ENCODE measurements at places on chromosomes 6 and 20.

DNA sequence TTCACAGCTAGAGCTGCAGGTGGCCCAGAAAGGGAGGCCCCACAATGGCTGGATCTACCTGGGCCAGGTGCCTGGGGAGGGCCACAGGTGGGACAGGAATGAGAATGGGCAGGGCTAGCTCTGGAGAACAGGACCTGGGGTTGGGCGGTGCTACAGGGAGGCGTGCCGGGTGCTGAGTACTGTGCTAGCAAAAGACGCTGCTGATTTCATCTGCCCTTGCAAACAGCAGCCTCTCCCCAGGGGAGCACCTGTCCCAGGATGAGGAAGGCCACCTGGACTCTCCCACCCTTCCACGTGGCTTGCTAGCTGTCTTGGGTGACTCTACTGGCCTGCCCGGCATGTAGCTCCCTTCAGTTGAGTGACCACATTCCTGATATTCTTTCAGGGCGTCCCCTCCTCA, 6.6 kb upstream of the YTHDF1 start:
- no peak for DNase-seq

- DNase-seq = no peak
These were observed 93.4 kb upstream of the NXT1 start for GRCh38 chr20:23257106-23257761.

DNA sequence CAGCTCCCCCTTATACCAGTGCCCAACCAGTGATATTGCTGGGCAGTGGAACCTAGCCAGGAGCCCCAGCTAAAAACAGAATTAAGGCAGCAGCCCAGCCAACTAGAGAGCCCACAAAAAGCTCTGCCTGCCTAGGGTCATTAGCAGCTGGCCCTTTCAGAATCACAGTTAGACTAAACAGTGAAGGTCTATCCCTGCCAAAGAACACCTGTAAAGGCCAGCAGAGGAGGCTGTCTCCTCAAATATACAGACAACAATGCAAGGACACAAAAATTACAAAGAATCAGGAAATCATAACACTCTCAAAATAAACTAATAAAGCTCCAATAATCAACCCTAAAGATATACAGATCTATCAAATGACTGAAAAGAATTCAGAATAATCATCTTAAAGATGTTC, 77.8 kb upstream of the HTR1E start:
- DNase-seq = no peak

- DNase-seq = no peak
These were observed 196.4 kb upstream of the GMDS start for GRCh38 chr6:2441601-2442475.

DNA sequence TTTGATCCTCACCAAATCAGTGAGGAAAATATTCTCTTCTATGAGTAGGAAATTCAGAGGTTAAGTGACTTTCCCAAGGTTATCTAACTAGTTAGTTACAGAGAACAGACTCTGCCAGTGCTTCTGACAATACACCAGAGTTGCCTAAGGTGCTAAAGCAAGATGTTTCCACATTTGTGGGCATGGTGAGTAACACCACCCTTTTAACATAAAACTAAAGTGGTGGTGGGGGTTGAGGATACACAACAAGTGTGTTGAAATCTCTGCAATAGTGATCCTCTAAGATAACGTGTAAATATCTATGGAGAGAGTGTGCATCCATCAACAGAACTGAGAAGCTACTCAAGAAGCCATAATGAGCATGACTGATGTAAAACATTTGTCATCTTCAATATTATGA, 11.7 kb downstream of the VNN2 start:
- DNase-seq = no peak

DNA sequence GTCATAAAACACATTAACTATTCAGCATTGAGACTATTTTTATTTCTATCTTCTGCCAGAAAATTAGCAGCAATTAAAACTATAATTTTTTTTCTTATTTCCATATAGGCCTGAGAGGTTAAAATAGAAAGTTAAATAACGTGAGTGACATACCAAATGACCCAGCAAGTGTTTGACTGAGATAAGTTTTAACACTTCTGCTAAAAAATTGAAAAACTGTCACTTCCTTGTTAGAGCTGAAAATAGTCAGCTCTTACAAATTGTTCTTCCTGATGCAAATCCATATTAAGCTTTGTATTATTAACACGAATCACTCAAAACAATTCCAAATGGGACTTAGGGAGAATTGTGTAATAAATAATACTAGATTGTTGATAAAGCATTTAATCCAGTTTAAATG, 26.5 kb upstream of the STX11 start:
- DNase-seq = no peak

DNA sequence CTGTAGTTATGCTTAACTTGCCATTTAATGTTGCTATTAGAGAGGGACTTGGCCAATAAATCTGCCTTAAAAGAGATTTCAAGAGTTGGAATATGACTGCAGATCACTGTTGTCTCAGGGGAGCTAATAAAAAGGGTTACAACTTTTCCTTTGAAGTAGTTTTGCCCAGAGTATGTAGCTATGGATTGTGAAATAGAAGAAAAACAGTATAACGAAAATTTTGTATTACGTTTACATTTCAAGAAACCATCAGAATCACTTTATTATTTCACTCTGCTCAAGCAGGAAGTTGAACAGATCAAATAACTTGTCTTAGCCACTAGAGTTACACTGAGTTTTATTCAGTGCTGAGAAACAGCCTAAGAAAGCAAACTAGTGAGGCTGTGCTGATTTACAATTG, 3.0 kb upstream of the ZSCAN26 start:
- no peak for DNase-seq

DNA sequence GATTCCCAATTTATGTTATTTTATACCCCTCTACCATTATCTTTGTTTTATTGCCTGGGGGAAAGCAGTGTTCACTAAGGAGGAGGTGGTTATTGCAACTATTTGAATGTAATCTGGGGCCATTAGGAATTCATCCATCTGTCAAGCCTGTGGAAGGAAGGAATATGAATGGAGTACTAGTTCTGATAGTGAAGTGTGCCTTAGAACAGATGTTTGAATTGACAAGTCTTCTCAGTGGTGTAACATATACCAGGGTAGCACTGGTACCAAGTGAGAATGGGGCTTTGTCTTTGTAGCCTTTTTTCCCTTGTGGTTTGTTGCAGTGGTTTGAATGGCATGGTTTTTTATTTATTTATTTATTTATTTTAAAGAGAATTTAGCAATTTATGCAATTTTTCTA, 27.9 kb upstream of the HDAC2 start:
- no peak for DNase-seq

GRCh38 chr6:79604583-79605037, 26.5 kb upstream of the SH3BGRL2 start:
- DNase-seq = no peak

GRCh38 chr6:111530667-111531066, 47.6 kb upstream of the REV3L start:
- DNase-seq = no peak

GRCh38 chr20:38730167-38730988, 6.1 kb downstream of the SLC32A1 start:
- DNase-seq = no peak

- no peak for DNase-seq
These were observed 984 bp downstream of the ADAM33 start for GRCh38 chr20:3680701-3681351.

DNA sequence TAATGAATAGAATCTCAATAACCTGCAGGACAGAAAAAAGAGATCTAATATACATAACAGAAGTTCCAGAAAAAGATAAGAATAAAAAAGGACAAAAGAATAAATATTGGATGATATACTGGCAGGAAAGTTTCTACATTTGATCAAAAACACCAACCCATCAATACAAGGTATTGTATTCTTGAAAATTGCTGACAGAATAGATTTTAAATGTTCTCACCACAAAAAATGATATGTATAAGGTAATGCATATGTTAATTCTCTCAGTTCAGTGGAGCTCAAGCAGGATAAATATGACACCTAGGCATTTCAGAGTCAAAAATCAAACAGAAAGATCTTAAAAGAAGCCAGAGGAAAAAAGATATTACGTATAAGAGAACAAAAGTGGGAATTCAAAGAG, 43.8 kb downstream of the SERAC1 start:
- no peak for DNase-seq

- no peak for DNase-seq
These were observed 24.2 kb upstream of the PTGIS start for GRCh38 chr20:49592120-49592519.

DNA sequence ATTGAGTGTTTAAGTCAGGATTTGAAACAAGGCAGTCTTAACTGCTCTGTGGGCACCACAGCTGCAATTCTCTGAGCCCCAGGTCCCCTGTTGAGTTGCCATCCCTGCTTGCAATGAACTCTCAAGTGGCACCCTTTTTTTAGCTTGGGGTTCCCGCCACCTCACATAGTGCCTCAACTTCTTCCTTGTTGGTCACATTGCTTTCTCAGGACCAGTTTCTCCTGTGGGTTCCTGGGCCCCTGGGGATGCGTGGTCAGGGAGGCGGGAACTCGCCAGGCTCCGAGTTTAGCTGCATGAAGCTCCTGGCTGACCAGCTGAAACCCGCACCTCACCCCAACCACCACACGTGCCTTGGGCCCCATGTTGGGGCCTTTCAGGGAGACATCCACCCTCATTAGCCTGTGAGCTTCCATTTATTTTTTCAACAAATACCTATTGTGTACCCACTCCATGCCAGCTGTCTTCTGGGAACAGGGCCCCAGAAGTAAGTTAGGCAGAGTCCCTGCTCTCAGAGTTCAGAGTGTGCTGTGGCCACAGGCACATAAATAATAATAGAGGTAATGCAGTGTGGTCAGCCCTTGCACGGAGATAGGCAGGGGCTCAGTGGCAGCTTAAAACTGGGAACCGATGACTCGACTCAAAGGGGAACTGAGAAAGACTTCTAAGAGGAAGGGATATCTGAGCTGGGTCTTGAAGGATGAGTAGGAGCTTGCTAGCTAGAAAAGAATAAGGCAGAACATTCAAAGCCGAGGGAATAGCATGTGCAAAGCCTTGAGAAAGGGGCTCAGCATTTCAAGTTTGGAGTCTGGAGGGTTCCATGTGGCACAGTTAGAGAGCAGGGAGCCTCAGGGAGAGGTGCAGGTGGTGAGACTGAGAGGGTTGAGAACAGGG, 33.9 kb upstream of the FAM83D start:
- no peak for DNase-seq

DNA sequence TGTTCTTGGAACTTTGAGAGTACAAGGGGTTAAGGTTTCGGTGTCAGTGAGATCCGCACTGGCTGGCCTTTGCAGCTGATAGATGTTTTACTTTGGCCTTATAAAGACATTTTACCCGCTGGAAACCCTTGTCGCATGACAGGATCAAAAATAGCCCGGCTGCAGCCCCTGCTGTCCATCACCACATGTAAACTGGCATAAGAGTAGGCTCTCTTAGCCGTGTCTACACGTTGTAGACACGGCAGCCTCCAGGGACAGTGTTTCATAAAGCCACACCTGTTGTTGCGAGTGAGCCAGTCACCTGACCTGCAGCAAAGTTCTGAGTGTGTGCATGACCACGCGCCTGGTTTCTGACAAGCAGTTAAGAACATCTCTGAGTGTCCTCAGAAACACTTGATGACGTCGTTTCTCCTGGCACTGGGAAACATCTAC, 8.5 kb downstream of the RBM24 start:
- no peak for DNase-seq

DNA sequence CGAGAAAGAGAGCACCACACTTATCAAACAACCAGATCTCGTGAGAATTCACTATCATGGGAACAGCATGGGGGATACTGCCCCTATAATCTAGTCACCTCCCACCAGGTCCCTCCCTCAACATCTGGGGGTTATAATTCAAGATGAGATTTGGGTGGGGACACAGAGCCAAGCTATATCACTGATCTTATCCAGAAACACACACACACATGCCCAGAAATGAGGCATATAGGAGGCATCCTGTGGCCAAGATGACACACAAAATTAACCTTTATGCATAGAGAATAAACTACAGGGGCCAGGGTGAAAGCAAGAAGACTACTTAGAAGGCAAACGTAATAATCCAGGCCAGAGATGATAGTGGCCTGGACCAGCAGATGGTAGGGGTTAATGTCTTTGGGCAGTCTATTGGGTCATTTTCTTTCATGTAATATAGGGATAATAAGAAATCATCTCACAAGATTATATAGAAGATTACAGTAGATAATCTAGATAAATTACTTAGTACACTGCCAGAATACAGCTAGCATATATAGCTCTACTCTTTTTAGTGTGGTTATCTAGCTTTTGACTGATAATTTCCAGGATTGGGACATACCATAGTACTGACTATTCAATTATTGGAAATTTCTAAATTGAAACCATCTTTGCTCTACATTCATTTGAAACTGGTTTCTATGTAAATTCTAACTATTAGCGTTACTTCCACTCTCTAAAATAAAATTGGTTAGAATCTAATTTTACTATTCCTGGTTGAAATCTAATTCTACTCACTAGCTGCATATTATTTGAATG, 20.0 kb downstream of the RNF144B start:
- no peak for DNase-seq

DNA sequence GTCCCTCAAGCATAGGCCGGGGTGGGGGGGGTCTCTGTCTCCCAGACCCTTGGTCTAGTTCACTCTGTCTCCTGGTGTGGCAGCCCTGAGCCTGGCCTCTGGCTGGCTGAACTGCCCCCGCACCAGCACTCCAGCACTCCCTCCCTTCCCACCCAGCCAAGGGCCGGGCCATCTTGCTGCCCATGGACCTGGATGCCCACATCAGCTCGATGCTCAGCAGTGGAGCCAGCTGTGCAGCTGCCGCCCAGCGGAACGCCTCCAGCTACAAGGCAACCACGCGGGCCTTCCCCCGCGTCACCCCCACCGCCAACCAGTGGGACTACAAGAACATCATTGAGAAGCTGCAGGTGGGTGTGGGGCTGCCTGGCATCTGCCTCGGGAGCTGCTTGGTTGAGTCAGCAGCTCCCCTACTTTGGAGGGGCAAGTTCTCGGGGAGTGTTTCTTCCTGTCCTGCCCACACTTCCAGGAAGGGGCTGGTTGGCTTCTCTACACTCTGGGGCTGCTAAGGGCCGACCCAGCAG, 28.4 kb downstream of the UQCC2 start:
- no peak for DNase-seq

- no peak for DNase-seq
These were observed 100.5 kb upstream of the SASH1 start for GRCh38 chr6:148242180-148242579.

- no peak for DNase-seq
These were observed 543.4 kb downstream of the CD83 start for GRCh38 chr6:14660806-14661579.
